Astrocyte of the hippocampus (primary cell): ENCODE measurements at places on chromosomes 3 and 15.

DNA sequence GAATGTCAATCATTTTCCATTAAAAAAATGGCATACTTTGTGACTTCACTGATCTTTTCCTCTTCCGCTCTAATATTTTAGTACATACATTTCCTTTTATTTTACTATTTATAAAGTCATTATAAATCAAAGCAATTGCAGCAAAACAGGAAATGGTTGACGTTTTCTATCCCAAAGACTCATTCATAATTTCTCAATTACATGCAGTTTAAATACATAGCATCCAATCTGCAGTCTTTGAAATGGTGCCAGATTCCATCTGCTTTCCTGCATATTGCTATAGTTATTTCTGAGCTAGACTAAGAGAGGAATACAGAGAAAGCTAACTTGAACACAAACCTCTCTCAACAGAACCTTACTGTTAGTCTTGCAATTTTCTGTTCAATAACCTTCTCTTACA lies 179.8 kb downstream of the ZPLD1 start:
- DNase-seq: no peak

- DNase-seq: peak; percentile 26
Measured at GRCh38 chr15:36737430-36737891, 158.0 kb downstream of the CDIN1 start.

- DNase-seq: no peak
Measured at GRCh38 chr3:171854649-171855305, 11.6 kb downstream of the TMEM212 start.

DNA sequence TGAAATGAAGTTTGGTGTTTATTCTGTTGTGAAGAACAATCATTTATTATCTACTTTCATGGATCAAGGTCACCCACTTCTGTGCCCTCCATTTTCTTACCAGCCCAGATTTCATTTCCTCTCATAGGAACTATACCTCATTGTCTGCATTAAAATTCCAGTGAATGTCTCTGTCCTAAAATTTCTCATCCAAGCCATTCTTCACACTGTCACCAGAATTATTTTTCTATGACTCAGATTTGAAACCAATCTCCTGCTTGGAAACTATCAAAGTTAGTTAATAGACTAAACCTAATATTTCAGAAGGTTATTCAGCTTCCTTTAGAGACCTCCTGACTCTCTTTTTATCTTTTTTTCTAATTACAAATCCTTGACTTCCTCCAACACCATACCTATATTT lies 364.1 kb upstream of the CBLB start:
- DNase-seq: no peak

DNA sequence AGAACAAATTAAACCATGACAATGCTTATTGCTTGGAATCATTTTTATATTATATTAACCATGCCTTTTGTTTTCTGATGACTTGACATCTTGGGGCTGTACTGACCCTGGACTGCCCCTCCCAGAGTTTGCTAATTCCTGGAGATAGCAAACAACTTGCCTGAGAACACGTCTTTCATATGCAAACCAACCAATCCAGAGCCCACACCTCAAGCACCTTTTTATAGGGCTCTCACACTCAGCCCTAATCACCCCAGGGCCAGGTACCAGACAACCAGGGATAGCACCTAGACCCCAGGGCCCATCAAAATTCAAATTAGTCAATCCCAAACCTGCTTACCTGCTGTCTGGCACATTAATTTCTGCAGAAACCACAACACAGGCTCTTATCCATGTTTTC lies 36.9 kb downstream of the MRPS11 start:
- no peak for DNase-seq

DNA sequence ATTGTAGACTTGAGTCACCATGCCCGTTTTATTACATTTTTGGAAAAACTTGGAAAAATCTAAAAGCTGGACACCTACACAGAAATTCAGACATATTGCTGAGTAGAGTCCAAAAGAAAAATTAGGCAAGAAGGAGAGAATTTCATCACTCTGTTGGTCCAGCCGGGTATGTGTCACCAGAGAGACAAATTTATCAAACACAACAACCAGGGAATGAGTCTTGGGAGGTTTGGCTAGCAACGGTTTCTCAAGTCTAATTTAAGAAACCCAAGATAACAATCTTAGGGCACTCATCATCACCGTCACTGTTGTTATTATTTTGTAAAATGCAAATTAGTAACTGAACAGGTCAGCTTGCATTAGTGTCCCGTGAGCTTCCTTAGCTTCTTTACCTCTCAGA lies 197.5 kb upstream of the C2CD4B start:
- peak; percentile 30 for DNase-seq

- peak; percentile 72 for DNase-seq
Measured at GRCh38 chr3:143302638-143303171, 183.1 kb downstream of the CHST2 start.

DNA sequence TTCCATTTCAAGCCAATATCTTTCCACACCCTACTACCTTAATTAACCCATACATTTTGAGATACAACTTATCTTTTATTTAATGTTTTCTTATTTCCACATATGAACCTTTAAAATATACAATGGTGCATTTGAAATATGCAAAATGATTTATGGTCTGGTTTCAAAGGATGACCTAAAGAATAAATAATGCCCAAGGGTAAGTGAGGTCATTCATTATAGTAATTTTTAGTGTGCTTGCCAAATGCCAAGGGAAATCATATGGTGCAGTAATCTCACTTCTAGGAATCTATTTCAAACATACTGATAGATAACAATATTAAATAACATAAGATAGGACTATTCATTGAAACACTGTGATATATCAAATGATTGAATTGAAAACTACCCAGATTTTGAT lies 1055.4 kb downstream of the AGBL1 start:
- DNase-seq: no peak

- peak; percentile 67 for DNase-seq
Measured at GRCh38 chr3:22244761-22245521, 493.9 kb upstream of the ZNF385D start.

- DNase-seq: no peak
Measured at GRCh38 chr15:31487811-31488436, 161.3 kb downstream of the KLF13 start.

- DNase-seq: no peak
Measured at GRCh38 chr15:69982037-69982436, 115.7 kb downstream of the TLE3 start.
